ENCODE measurements at places on chromosomes 16 and 17.

- DNase-seq = no peak
Measured at GRCh38 chr17:36057911-36058310, 6.2 kb upstream of the CCL18 start.

DNA sequence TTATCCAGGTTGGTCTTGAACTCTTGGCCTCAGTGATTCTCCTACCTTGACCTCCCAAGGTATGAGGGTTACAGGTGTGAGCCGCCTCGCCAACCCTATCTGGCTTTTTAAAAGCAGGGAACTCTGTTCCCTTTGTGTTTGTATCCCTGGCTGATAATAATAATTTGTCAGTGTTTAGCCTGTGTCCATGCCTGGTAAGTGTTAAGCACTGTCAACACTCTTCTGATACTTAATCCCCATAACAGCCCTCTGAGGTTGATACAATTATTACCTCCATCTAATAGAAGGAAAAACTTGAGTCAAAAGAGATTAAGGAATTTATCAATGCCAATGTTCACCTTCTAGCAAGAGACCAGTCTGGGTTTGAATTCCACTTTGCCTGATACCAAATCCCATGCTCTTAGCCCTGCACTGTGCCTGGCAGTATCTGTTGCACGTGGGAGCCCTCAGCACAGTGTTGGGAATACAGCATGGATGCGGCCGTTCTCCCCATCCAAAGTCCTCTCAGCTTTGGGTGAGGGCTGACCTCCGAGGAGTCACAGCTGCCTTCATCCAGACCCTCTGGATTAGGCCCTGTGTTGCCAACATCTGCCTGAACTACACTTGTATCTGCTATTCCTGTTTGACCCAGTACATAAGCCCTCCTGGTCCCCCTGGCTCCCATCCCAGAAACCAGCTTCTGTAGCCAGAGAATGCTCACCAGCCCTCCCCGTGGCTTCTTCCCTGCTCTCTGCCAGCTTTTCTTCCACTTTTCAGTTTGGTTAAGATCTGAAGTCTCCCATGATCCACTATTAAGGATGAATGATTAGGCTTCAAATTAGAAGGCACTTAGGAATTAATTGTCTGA is 335.6 kb upstream of the ASIC2 start:
- no peak for DNase-seq

- DNase-seq = no peak
Measured at GRCh38 chr16:106623-107324, 28.7 kb downstream of the MPG start.

- no peak for DNase-seq
Measured at GRCh38 chr16:88289968-88290401, 92.8 kb upstream of the ZNF469 start.

DNA sequence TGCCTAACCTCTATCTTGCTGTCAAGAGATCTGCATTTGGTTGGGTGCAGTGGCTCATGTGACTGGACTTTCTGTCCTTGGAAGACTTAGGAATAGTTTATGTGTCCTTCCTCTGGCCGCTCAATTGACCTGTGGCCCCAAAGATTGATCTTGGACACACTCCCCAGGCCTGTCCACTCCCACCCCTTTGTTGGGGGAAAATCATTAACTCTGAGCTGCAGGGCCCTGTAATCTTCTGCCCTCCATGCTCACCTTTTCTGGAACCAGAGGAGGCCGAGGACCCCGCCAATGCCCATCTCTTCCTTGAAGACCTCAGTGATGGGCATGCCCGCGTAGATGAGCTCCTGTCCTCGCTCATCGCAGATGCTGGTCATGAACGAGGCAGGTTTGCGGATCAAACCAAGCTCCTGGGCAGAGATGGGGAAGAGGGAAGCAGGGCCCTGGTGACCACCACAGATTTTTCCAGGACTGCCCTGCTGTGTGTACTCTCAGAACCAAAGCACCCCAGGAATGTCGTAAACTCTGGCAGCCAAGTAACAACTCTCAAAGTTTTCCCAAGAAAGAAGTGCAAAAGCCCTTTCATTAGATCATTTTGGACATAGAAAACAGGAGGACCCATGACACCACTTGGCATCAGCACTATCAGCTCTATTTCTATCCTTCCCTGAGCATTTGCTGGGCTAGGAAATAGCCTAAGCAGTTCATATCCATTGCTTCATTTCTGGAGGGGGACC is 8.5 kb upstream of the KLHL11 start:
- DNase-seq = no peak

- DNase-seq = no peak
Measured at GRCh38 chr17:58783380-58783779, 27.7 kb downstream of the PPM1E start.

DNA sequence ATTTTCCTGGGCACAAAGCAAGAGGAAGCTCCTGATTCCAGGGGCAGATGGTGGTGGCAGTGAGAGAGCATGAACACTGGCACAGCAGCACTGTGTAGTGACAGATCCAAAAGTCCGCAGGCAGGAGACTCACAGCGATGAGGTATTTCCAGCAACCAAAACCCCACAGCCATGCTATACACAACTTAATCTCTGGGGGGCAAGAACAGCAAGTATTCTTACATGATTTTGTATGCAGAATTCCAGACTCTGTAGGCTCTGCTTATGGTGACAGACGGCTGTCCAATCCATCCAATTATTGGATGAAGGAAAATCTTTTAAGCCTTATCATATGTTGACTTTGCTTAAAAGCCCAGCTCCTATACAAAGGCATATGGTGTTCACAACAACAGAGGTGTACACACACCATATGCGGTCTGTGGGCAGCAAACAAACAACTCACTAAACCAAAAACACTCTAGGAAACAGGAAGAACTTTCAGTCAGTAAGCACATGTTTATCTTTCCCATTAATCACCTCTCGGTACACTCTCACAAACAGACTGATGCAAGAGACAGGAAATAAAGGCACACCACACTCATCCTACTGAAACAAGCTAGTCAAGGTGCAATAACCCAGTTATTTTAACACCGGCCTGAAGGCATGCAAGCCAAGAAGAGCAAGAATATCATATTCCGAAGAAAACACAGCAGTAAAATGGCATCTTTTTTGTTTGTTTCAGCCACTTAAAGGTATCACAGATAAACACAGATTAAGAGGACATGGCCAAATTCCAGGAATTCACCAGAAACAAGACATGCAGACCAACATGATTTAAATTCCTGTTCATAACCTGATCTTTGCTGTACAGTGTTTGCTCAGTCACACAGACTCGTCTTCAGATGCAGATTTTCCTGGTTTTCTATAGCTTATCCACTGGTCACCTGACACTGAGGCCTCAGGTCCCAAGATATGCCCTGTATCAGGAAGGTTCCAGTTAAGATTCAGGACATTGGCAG is 47.8 kb downstream of the ERN1 start:
- no peak for DNase-seq

DNA sequence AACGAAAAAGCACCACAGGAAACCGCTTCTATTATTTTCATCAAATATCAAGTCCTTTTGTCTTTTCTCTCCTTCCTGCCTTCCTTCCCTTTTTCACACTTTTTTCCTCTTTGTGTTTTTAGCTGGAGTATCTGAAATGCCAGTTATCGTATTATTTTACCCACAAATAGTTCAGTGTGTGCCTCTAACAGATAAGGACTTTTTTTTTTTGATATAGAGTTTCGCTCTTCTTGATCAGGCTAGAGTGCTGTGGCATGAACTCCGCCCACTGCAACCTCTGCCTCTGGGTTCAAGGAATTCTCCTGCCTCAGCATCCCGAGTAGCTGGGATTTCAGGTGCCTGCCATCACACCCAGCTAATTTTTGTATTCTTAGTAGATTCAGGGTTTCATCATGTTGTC is 10.7 kb downstream of the DNAAF1 start:
- no peak for DNase-seq

- DNase-seq = peak; percentile 71
Measured at GRCh38 chr17:82320956-82321927, 3.8 kb upstream of the CD7 start.

DNA sequence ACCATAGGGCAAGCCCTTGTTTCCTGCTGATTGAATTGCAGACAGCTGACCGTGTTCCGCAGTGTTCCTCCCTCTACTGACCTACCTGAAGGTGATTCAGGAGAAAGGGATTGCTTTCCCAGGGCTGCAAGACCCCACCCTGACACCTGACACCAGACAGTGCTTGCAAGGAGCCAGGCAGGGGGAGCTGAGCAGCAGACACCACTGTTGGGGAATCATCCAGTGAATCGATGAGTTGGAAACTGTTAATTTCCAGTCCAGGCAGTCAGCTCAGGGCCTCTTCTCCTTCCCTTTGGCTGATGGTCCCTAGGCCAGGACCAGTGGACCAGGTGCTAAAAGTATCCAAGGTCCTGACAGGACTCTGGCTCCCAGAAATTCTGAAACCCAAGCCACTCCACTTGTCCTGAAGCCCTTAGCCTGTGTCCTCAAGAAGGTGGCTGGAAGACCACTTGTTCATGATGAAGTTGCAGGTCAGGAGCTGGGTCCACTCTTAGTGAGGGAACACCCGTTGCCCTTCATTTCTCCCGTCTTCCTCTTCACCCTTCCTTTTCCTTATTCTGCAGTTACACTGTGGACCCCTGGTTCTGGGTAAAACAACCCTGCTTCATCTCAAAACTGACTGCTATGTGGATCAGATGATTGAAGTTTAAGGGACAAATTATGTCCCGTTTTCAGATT is 9.5 kb upstream of the UNK start:
- no peak for DNase-seq

- DNase-seq = no peak
Measured at GRCh38 chr17:77282524-77283515, 142.1 kb downstream of the SEC14L1 start.

DNA sequence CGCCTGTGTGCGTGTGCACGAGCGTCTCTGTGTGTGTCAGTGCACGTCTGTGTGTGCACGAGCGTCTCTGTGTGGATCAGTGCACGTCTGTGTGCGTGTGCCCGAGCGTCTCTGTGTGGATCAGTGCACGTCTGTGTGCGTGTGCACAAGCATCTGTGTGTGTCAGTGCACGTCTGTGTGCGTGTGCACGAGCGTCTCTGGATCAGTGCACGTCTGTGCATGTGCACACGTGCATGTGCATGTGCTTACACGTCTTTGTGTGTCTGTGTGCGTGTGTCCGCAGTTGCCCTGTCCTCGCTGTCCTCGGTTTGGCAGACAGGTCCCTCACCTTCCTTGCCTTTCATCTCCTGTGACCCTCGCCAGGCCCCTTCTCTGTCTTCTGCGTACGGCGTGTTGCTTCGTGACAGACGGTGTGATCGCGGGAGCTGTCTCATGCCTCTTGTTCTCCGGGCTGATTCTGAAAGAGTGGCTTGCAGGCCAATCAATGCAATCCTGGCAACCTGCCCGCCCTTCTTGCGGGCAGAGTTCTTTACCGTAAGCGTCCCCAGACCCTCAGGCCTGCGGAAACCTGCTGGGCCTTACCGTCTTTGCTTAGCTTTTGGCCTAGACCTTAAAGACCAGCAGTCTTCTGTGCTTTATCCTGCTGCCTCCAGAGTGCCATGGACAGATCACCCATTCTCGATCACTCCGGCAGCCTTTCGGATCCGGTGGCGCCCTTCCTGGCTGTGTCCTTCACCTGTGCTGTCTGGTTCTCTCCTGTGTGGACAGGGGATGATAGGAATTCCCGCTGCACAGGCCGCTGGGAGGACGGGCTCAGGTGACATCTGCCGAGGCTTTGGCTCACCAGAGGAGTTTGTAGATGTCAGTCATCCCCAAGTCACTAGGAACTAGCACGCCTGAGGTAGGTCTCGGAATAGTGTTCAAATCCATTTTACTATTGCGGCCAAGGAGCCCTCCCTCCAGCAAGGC is 18.5 kb downstream of the MLYCD start:
- no peak for DNase-seq

DNA sequence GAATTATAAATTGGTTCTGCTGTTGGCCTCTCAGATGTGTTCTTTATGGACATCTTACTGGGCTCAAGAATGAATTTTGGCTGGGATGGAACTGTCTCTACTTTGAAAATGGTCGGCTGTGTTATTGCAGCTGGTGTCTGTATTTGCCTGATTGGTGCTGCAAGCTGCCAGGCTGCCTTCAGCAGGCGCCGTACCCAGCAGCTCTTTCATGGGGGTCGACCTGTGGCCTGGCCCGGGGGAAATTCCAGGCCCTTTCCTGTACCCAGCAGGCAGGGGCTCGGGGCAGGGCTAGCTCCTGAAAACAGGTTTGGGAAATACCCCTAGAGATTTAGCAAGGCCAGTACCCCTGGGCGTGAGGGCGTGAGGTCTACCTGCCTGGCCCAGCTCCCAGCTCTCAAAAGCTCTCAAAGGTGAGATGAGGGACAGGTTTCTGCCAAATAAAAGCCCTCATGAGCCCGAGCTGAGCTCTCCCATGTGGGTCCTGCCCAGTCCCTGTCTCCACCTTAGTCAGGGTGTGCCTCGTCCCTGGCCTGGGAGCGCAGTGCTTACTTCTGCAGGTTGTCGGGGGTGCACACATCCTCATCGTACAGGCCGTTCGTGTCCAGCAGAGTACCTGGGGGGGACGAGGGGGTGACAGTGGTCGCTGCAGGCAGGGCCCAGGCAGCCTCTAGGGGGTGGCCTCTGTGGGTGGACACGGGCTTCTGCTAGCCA is 52.3 kb downstream of the PRMT7 start:
- DNase-seq = no peak

DNA sequence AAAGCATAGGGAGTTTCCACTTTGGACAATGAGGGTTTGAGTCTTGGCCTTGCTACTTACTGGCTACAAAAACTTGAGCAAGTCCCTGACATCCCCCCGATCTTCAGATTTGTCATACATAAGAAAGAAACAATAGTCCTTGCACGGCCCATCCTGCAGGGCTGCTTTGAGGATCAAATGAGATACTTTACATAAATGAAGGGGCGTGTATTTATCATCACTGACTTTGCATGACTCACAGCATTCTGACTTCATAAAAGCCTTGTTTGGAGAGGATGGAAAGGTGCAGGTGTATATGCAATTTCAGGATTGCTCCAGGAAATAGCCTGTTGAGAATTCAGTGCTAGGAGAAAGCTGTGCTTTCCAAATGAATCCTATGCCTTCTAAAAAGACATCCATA is 465.0 kb upstream of the MAF start:
- DNase-seq = no peak

DNA sequence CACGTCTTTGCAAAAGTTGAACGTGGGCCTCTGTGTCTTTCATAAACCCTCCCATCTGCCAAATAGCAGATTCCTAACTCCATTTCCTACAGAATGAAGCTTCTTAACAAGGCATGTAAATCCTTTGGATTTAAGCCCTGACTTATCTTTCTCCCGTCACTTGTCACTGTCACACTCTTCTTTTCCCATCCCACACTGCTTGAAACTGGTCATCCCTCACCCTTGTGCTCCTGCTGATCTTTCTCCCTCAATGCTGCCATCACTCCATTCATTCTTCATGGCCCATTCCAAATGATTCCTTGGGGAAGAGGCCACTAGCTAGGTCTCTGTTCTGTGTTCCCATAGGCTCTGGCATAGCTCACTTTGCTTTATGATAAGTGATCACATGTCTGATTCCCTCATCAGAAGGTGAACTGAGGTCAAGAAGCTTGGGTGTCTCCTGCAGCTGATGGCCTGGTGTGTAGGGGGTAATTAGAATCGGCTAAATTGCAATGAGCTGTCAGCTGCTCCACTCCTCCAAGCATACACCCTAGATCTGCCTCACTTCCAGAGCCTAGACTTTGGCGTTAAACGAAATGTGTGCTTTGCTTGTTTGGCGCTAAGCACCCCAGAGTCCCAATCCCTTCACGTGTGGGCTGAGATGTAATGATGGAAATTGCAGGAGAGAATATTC is 61.7 kb downstream of the PECAM1 start:
- no peak for DNase-seq

- DNase-seq = no peak
Measured at GRCh38 chr17:3025421-3026124, 37.8 kb downstream of the OR1D5 start.

- DNase-seq = no peak
Measured at GRCh38 chr16:57791893-57792461, 10.3 kb downstream of the KIFC3 start.

- no peak for DNase-seq
Measured at GRCh38 chr17:8976638-8977037, 11.1 kb upstream of the PIK3R5 start.

Measured in stimulated activated CD8-positive, alpha-beta memory T cell treated with anti-CD3 and anti-CD28 coated beads, Interleukin-4, amount 100 ng/mL, for 4 hours (primary cell).